ENCODE measurements at places on chromosomes 5 and 9. TPM values are rescaled to one million over a fixed set of nuclear protein-coding genes. Genes with fewer than 3 reads are reported as not detected.

Gene PDE6A
- total RNA-seq, result under 0.01 TPM

Gene CTSL
- 64.7 TPM for total RNA-seq

Gene SPINK1
- total RNA-seq, result not detected

Gene SLC36A2
- not detected for total RNA-seq

Gene NUTM2G
- total RNA-seq, result not detected

Gene CDH9
- total RNA-seq, result 0.25 TPM

Gene SPAAR
- total RNA-seq, result not detected

Gene PCA3
- not detected for total RNA-seq

Gene PCDHGB1
- 0.49 TPM for total RNA-seq

Gene TRMT10B
- total RNA-seq, result 1.8 TPM

Gene ARID3C
- total RNA-seq, result 0.51 TPM

Gene SPARC
- 2,047 TPM for total RNA-seq
